ENCODE measurements at places on chromosomes 4 and X.

DNA sequence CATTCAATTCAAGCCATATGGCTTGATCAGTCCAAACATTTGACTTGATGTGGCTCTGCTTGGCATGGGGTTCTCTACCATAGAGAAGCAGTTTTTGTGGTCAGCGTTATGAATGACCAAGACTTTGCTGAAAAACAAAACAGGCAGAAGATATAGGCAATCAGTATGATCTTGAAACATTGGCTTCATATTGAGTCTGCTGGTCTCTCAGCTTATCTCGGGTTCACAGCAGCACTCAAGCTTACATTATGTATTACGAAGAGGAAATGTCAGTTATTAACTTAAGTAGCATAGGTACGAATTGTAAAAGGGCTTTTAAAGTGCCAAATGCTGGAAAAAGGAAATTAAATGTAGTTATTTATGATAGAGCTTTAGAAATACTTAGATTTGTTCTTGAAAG, 99.0 kb downstream of the AFF2 start:
- no peak for DNase-seq

DNA sequence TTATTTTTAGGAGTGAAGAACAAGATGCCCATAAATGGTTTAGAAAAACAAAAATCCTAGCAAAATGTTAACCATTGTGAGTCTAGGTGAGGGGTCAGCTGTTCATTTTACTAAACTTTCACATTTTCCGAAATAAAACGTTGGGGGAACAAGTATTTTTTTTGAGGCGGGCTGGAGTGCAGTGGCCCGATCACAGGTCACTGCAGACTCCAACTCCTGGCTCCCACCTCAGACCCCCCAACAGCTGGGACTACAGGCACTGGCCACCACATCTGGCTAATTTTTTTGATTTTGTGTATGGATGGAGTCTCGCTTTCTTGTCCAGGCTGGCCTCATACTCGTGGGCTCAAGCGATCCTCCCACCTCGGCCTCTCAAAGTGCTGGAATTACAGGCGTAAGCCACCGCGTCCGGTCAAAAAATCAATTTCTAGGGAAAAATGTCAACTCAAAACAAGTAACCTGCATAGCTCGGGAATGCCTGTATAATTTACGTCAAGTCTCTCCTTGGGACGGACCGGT, 742 bp upstream of the TAF1 start:
- no peak for DNase-seq

DNA sequence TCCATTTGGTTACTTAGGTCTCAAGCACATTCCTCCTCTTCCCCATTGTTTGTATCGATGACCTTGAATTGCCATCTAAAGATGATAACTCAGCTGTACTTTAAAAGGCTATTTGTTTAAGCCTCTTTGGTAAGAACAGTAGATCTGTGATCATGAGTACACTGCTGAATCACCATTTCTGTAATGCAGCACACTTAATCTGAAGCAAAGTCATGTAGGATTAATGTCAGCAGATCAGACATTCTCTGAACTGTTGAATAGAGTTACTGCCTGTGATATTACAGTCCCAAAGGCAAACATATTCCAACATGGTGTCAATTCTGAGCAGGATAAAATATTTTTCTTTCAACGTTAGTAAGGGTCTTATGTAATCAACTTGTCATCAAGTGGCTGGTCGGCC, 631.6 kb downstream of the TECRL start:
- DNase-seq: no peak

- no peak for DNase-seq
Measured at GRCh38 chr4:125703443-125703842, 388.7 kb downstream of the FAT4 start.

DNA sequence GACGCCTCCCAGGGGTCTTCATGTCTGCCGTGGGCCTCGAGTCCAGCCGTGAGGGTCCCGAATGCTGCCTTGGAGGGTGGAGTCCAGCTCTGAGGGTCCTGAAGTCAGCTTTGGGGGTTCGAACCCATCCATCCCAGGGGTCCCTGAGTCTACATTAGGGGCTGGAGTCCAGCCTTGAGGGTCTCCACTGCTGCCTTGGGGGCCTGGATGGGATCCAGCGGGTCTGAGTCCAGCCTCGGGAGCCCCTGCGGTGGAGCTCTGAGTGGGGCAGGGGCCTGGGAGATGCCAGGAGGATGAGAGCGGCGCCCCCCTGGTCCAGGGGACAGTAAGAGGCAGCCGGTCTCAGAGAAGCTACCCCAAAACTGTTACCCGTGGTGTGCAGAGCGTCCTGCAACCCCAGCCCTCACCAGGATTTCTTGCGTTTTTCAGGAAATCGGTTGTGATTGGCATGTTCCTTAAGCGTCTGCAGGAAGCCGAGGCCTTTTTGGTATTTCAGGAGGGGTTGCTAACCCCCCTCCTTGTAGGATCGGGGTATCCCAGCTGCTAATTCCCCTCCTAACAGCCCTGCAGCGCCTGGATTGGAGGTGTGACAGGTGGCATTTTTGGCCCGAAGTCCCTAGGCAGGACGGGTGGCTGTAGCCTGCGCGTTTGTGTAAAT, 1.7 kb upstream of the GTPBP6 start:
- DNase-seq: peak; percentile 66

GRCh38 chr4:76821641-76822040, 76.3 kb downstream of the SOWAHB start:
- DNase-seq: no peak

DNA sequence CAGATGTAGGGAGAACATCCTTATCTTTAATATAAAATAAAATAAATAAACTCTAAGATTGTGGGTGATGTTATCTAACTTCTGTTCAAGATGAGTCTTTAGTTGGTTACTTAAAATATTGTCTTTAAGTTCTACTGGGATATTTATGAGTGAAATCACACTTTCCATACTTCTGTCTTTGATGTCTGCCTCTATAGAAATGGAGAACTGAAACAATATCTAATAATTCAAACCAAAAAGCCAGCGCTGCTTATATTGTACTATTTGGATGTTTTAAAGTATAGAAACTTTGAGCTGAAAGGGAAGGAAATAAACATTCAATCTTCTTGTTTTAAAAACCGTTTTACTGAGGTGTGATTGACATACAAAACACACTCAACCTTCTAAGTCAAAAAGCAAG, 44.8 kb upstream of the RPS6KA3 start:
- no peak for DNase-seq

- DNase-seq: no peak
Measured at GRCh38 chrX:10288373-10288975, 131.7 kb downstream of the CLCN4 start.

DNA sequence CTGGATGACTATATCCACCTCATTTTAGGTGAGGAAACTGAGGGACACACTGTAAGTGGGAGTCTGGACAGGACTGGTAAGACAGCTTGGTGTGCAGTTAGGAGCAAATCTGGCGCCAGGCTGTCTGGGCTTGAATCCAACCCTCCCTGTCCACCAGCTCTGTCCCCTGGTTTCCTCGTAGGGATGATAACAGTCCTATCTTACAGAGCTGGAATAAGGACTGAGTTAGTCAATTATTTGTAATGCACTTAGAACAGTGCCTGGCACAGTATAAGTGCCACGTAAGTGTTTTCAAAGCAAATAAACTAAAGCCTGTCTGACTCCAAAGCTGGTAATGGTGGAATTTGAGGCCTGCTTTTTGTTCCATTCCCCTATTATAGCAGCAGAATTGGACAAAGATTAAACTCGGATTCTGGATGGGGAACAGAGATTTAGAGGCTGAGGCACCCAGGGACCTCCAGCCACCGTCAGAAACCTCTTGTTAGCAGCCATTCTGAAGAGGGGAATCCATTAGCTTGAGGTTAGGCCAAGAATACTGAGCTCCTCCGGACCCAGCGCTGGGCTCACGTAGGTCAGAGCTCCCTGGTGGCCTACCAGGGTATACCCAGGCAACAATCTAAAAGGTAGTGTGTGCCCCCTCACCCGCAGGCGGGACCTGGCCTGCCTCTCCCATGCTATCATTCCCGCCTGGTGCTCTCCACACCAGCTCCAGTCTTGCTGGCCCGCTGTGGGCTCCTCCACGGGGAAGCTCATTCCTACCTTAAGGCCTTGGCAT, 102.1 kb downstream of the UCHL1 start:
- DNase-seq: no peak

DNA sequence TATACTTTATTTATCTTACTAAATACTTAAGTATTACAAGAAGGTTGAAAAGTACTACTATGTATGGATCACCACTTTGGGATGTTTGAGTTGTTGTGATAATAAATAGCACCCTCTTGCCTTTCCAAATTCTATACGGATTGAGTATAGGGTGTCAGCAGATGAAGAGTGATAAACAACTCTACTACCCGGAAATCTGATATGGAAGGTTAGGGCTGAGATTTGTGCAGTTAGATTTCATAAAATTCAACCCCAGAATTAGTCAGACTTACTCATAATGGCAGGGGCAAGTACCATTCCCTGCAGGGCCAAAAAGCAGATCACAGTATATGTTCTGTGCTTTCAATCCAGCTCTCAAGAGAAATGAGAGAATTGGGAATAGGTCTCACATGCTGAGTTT, 1008.9 kb upstream of the PCDH7 start:
- no peak for DNase-seq

GRCh38 chrX:23066588-23067281, 67.0 kb downstream of the DDX53 start:
- no peak for DNase-seq

DNA sequence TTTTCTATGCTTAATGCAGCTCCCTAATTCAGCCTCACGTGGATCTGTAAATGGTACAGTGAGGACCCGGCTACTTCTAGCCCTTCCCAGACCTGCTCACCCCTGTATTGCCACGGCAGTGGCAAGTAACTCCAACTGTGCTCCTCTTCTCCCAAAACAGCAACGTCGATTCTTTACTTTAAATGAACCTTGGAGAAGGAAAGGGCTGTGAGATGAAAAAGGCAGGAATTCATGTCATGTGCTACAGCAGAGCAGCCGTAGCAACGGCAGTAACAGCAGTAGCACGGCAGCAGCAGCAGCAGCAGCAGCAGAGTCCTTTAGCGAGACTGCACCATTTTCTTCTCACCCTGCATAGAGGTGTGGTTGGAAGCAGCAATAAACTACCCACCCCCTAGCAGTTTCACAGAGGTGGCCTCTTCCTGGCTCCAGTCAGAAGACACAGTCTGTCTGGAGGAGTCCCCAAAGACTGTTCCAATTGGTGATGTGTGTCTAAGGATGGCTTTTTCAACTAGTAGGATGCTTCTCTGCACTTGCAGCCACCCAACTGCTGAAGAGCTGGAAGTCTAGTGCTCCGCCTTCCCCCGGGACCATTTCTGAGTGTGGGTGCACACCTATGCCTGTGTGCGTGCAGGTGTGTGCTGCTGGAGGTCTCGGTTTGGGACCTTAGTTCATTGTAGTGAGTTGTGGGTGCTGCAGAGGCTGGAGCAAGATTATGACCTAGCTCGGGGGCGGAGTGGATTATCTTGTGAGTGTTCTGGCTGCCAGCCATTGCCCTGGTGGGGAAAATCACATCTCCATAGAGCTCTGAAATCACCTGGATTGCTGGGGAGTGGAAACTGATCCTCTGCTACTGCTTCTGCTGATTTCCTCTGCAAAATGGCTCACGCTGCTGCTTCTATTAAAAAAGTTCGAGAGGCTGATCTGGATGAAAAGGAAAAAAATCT, 67.2 kb downstream of the ANK2 start:
- no peak for DNase-seq

- DNase-seq: no peak
Measured at GRCh38 chr4:86497980-86498862, 95.9 kb upstream of the PTPN13 start.

- DNase-seq: no peak
Measured at GRCh38 chr4:3031357-3032082, 42.8 kb downstream of the HTT-AS start.

DNA sequence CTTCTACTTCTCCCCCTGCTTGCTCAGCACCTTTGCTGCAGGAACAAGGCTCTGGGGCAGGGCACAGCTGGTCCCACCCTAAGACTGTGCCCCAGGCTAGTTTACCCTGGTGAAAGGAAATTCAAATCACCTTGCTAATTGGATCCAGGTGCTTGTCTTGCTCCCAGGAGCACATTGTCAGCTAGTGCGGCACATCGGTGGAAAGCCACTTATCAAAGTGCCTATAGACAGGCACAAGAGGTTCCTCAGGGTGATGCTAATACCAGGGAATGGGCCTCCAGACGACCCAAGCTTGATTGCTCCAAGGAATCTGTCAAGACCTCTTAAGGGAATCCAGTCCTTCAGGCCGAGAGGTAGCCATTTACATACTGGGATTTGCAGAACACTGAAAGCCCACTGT, 64.5 kb upstream of the PRPS1 start:
- no peak for DNase-seq

DNA sequence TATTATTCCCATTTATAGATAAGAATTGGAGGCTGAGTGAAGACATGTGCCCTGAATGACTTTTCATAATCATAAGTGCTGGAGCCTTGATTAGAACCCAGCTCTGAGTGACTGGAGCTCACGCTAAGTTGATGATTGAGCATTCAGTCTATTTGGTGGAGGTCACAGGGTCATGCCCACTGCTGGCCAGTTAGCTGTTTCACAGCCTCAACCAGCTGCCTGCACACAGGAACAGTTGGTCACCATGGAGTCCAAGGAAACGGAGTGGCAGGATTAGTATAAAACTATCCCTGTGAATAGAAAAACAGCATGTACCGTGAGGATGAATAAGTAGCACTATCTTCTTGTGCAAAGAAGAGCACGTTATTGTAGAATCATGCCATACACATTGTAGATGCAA, 1.0 kb upstream of the C4orf54 start:
- DNase-seq: no peak

- no peak for DNase-seq
Measured at GRCh38 chr4:164614999-164615398, 138.9 kb upstream of the SMIM31 start.

GRCh38 chr4:121900132-121900983, 30.1 kb upstream of the BBS7 start:
- peak; percentile 72 for DNase-seq

DNA sequence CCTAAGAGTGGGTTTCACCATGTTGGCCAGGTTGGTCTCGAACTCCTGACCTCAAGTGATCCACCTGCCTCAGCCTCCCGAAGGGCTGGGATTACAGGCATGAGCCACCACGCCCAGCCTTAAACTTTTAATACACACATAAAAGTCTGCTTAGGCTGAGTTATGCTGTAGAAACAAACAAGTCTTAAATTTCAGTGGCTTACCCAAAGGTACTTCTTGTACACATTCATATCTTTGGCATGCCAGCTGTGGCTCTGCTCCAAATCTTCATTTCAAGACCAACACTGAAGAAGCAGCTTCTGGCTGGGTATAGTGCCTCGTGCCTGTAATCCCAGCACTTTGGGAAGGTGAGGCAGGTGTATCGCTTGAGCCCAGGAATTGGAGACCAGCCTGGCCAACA, 80.3 kb downstream of the PPEF2 start:
- no peak for DNase-seq

DNA sequence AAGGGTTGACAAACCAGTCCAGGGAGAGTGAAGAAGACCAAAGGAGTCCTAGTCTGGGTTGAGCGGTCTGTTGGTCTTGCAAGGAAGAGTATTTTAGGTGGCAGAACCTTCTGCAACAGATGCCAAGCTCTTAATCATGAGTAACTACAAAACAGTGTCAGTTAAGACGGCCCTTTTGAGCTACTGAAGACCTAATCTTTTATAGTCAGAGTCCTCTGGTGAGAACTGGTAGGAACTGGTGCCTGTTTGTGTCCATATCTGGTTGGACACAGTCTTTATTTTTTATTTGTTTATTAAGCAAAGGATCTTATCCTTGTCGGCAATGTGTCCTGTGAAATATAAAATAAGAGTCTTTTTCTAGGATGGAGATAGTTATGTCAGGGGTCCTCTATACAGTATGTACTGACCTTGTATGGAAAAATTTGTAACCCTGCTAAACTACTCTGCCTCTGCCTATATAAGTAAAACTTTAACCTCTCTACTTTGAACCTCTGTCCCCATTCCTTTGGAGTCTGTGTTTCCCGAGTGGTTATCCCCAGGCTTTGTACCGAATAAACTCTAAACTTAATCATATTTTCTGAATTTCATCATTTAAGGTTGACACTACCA, 47.1 kb downstream of the FAM13A start:
- no peak for DNase-seq
